ENCODE measurements at places on chromosomes 6 and 20. TPM values are rescaled to one million over a fixed set of nuclear protein-coding genes. Genes with fewer than 3 reads are reported as not detected.

Gene WFDC5
- total RNA-seq, result not detected

Gene APOBEC2
- total RNA-seq, result 0.51 TPM

Gene LY6G6F
- not detected for total RNA-seq

Gene SSTR4
- total RNA-seq, result not detected

Gene SLC16A10
- 18.0 TPM for total RNA-seq

Gene FAM162B
- 1.1 TPM for total RNA-seq

Gene PRL
- 0.23 TPM for total RNA-seq

Gene PTCRA
- not detected for total RNA-seq

Gene DDX43
- not detected for total RNA-seq

Gene PPP1R16B
- total RNA-seq, result not detected

Gene EFCAB8
- total RNA-seq, result 0.51 TPM

Gene OR12D3
- not detected for total RNA-seq

Gene CDC25B
- total RNA-seq, result 33.9 TPM

Gene IL17F
- not detected for total RNA-seq

Gene SUMO4
- 3.4 TPM for total RNA-seq

Gene MOXD1
- 110 TPM for total RNA-seq

Gene PKIB
- total RNA-seq, result 44.7 TPM

Gene KCNQ5
- total RNA-seq, result 5.2 TPM

Gene ADGRF4
- total RNA-seq, result 1.3 TPM

Gene RIPOR3
- 19.2 TPM for total RNA-seq

Gene LY6G6C
- total RNA-seq, result 1.4 TPM

Gene PAK5
- total RNA-seq, result 0.42 TPM

Gene PNPLA1
- total RNA-seq, result 0.14 TPM

Gene SFTA2
- not detected for total RNA-seq

Gene FBXO30
- total RNA-seq, result 8.6 TPM

Gene FOXO3
- 57.9 TPM for total RNA-seq

Gene IL20RA
- 2.1 TPM for total RNA-seq

Gene KCNK5
- 2.9 TPM for total RNA-seq

Gene ADAM33
- total RNA-seq, result 91.1 TPM

Gene TMEM244
- total RNA-seq, result not detected

Gene CDK19
- total RNA-seq, result 38.9 TPM

Gene TCF19
- total RNA-seq, result 8.5 TPM

Gene EYS
- 0.60 TPM for total RNA-seq

Gene XPO5
- total RNA-seq, result 58.7 TPM

Gene SAPCD1
- 11.6 TPM for total RNA-seq

Gene TREM2
- not detected for total RNA-seq

Gene RNASET2
- 41.5 TPM for total RNA-seq

Gene TSBP1
- total RNA-seq, result not detected

Gene PRSS16
- 16.2 TPM for total RNA-seq

Gene TMC2
- total RNA-seq, result 0.07 TPM

Gene ASIP
- total RNA-seq, result not detected

Gene OCSTAMP
- total RNA-seq, result not detected

Gene KIFC1
- 30.1 TPM for total RNA-seq

Gene TP53INP2
- 13.1 TPM for total RNA-seq

Gene MCM3
- 71.4 TPM for total RNA-seq

Gene CCN2
- total RNA-seq, result 683 TPM

Gene GSTA1
- not detected for total RNA-seq

Gene TBX18
- total RNA-seq, result 10.1 TPM

Gene EEF1A1
- total RNA-seq, result 11,574 TPM

Gene PERP
- total RNA-seq, result 55.6 TPM

Gene C6orf118
- total RNA-seq, result not detected

Gene RNF217
- total RNA-seq, result 54.9 TPM

Gene KCNK16
- not detected for total RNA-seq

Gene KIF25
- 1.6 TPM for total RNA-seq

Gene SEMG1
- not detected for total RNA-seq

Gene TBXT
- not detected for total RNA-seq

Gene GPLD1
- 4.7 TPM for total RNA-seq

Gene ZC2HC1B
- 0.29 TPM for total RNA-seq

Gene TRAPPC3L
- 1.7 TPM for total RNA-seq

All from mesothelial cell of epicardium (in vitro differentiated cells).